ENCODE measurements at places on chromosomes 11 and 22.
A peak's percentile ranks its signal among the peaks of the same experiment; 100 is the strongest.

DNA sequence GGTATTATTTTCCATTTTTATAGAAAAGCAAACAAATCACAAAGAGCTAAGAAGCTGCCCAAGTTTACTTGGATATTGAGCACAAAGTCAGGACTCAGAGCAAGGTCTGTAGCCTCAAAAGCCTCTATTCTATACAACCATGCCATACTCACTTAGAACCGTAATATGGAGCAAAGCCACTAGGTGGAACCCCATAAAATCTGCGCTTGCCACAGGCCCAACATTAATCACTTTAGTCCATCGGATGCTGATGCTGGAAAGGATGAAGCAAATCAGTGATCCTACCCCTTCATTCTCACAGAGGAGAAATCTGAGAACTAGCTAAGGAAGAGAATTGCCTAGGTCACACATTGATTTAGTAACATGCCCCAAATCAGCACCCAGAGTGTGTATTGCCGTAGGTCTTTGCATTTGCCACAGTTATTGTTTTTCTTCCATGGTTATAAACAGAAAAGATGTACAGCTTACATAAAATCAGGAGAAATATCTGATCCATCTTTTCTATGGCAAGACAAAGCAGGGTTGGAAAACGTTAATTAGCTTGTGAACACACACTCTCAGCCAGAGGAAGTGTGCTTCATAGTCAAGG lies 56.7 kb upstream of the RAB38 start:
- H3K36me3 ChIP-seq: peaks cover 6% of the 10 kb centered on the region
- H3K4me1 ChIP-seq: no peaks in the 10 kb centered on the region
- no peaks in the 10 kb centered on the region for H3K27me3 ChIP-seq
- no peak overlapping the region for H3K4me3 ChIP-seq

DNA sequence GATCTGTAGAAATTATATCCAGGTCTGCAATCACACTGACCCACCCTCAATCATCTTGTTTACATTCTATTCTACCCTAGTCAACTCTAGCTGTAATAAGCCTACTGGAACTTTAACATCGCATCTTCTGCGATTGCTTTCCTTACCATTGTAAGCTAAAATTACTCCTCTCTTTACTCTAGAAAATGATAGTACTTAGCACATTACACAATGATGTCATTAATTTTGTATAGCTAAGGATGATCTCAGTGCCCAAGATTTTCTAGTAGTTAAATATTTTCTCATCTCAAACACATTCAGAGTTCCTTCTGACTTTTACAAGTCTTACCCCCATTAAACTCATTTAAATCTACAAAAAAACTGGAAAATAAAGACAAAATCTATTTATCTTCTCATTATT lies 39.6 kb upstream of the CTSC start:
- peaks cover 2% of the 10 kb centered on the region for H3K4me1 ChIP-seq
- peaks cover 2% of the 10 kb centered on the region for H3K36me3 ChIP-seq
- H3K27me3 ChIP-seq: no peaks in the 10 kb centered on the region
- H3K27ac ChIP-seq: no peak overlapping the region

- DNase-seq: no peak
- H3K27me3 ChIP-seq: no peaks in the 10 kb centered on the region
- H3K4me3 ChIP-seq: no peak overlapping the region
- H3K27ac ChIP-seq: no peak overlapping the region
Observed at GRCh38 chr22:23285236-23285635, 104.9 kb downstream of the BCR start.

GRCh38 chr11:73648121-73648520 lies 1.7 kb downstream of the PLEKHB1 start:
- H3K27me3 ChIP-seq: no peaks in the 10 kb centered on the region
- DNase-seq: no peak
- peaks cover 6% of the 10 kb centered on the region for H3K36me3 ChIP-seq
- H3K4me3 ChIP-seq: peak overlapping the region; percentile 75
- peaks cover 16% of the 10 kb centered on the region for H3K4me1 ChIP-seq

GRCh38 chr22:32729412-32729811 lies 72.1 kb upstream of the TIMP3 start:
- H3K36me3 ChIP-seq: no peaks in the 10 kb centered on the region
- H3K27me3 ChIP-seq: peaks cover 7% of the 10 kb centered on the region
- H3K27ac ChIP-seq: no peak overlapping the region
- no peaks in the 10 kb centered on the region for H3K4me1 ChIP-seq

DNA sequence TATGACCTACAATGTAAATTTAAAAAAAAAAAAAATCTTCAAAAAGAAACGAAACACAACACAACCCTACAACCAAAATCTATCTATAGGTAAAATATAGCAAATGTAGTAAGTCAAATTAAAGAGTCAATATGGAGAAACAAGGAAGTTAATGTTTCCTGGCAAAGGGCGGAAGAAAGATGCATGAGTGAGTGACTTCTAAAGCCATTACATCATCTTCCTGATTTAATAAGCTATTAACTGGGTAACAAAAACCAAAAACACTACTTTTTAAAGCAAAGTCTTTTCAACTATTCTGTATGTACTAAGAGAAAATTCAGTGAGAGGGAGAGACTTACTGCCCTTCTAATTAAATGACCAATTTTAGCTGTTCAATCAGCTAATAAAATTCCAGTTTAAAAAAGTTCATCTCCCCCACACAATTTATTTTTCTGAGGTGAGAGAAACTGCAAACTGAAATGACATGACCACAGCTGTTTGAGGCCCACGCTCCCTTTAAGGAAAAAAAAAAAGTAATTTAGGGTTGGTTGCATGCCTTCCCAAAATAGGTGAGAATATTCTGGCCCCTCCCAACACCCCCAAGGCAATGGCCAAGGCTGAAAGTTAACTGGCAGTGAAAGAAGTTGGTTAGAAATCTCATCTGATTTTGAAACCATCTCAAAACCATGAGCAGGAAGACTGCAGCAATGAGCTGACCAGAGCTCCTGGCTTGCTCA lies 5.9 kb downstream of the SF1 start:
- H3K4me3 ChIP-seq: peak overlapping the region; percentile 51
- H3K27me3 ChIP-seq: no peaks in the 10 kb centered on the region
- peaks cover 94% of the 10 kb centered on the region for H3K4me1 ChIP-seq
- no peak for DNase-seq
- H3K27ac ChIP-seq: peak overlapping the region; percentile 93

GRCh38 chr11:2308713-2309112 lies 6.9 kb downstream of the TSPAN32 start:
- H3K27ac ChIP-seq: no peak overlapping the region
- no peaks in the 10 kb centered on the region for H3K36me3 ChIP-seq
- H3K4me1 ChIP-seq: peaks cover 39% of the 10 kb centered on the region
- H3K27me3 ChIP-seq: no peaks in the 10 kb centered on the region
- H3K4me3 ChIP-seq: no peak overlapping the region

DNA sequence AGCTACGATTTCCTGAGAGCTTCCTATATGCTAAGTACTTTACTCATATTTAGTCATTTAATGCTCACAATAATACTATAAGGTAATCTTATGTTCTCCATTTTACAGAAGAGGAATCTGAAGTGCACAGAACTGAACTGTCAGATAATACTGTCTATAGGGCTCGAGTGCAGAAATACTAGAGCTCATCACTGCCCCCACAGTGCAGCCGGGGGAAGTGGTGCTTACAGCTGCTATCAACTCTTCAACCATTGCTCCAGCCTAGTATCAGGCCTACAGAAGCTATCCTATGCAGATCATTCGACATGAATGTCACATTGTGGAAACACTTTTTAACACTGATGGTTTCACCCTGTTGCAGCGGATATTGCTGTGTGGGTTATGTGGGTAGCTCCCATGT lies 929.9 kb downstream of the NTM start:
- H3K4me3 ChIP-seq: no peak overlapping the region
- no peaks in the 10 kb centered on the region for H3K4me1 ChIP-seq
- H3K36me3 ChIP-seq: no peaks in the 10 kb centered on the region
- DNase-seq: no peak
- H3K27ac ChIP-seq: no peak overlapping the region

- peaks cover 62% of the 10 kb centered on the region for H3K36me3 ChIP-seq
- no peaks in the 10 kb centered on the region for H3K27me3 ChIP-seq
- peak overlapping the region; percentile 78 for H3K27ac ChIP-seq
- DNase-seq: no peak
- no peak overlapping the region for H3K4me3 ChIP-seq
- H3K4me1 ChIP-seq: peaks cover 29% of the 10 kb centered on the region
Observed at GRCh38 chr11:95182397-95182796, 48.6 kb downstream of the SESN3 start.

DNA sequence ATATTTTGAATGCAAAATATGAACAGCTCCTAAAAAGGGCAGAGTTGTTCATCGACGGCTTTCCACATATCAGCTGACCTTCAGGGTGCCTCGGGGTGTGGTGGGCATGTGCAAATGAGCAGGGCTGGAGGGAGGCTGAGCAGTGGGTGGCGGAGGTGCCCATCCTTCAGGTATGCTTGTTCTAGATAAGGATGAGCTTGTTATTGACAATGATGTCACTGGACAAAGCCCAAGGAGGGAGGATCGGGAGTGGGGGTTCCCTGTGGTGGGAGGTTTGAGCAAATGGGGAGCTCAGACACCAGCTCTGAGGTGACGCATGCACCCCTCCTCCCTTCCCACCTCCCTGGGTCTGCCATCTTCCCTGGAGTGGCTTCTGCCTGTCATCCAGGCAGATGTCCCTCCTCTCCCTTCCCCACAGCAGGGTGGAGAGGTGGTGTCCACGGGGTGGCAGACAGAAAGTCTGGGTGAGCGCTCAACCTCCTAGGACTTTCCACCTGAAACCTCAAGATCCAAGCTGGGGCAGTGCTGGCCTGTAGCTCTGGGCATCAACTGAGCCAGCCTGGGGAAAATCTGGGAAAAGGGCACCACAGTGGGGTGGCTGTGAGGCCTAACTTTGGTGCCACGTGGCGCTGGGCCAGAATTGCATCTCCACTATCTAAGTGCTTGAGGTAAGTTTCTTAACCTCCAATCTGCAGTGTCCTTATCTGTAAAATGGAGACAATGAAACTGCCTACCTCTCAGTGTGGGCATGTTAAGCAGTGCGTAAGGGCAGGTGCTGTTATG lies 106.3 kb upstream of the THY1 start:
- no peak overlapping the region for H3K4me3 ChIP-seq
- H3K36me3 ChIP-seq: no peaks in the 10 kb centered on the region
- no peak overlapping the region for H3K27ac ChIP-seq
- peaks cover 9% of the 10 kb centered on the region for H3K27me3 ChIP-seq
- peaks cover 1% of the 10 kb centered on the region for H3K4me1 ChIP-seq
- DNase-seq: no peak

DNA sequence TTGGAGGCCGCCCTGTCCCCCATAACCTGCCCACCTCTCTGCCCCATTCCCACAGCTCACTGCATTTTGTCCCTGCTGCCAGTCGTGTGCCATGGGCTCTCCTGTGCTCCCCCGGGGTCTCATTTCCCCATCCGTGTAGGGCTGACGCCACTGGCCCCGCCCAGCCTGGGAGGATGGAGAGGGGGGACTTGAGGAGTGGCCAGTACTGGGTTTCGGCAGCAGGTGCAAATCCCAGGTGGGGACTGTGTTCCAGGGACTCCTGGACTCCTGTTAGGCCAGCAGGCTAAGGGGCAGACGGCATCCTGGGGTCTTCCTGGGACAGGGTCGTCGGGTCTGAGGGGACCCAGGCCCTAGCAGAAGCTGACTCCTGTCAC lies 1.2 kb upstream of the MYO7A start:
- H3K27ac ChIP-seq: no peak overlapping the region
- H3K4me3 ChIP-seq: peak overlapping the region; percentile 45
- H3K36me3 ChIP-seq: no peaks in the 10 kb centered on the region
- peaks cover 13% of the 10 kb centered on the region for H3K27me3 ChIP-seq

DNA sequence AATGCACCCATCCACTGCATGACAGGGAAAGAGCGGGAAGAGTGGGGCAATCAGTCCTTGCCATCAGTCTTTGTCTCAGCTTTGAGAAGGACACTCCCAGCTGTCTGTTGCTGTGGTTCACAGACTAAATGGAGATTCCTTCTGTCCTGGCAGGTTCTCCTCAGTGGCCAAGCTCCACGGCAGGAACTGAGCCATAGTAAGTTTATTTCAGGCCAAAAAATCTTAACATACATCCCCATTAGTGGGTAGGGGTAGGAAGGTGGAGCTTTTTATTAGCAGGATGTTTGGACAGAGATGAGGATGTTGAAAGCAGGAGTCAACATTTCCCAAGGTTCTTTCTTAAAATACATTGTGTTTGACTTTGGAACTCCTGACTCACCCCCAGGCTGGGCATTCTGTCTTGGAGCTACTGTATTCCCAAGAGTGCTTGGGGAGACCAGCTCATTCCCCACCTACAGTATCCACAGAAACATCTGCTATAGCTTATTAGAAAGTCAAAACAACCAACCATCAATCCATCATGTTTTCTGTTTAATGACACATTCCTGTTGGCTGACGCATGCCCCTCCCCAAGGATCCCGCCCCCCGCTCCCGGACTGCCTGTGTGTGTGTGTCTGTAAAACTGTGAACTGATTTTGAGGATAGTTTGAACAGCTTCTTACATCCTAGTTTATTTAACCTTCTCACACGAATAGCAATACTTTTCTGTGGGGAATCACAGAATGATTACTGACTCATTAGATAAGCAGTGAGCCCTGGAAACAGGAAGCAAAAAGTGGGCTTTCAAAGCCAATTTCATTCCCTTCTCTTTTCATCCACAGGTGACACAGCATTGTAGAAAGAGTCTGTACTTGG lies 109.5 kb downstream of the CCDC81 start:
- H3K27ac ChIP-seq: no peak overlapping the region
- H3K4me1 ChIP-seq: peaks cover 4% of the 10 kb centered on the region
- no peak overlapping the region for H3K4me3 ChIP-seq
- no peaks in the 10 kb centered on the region for H3K27me3 ChIP-seq

DNA sequence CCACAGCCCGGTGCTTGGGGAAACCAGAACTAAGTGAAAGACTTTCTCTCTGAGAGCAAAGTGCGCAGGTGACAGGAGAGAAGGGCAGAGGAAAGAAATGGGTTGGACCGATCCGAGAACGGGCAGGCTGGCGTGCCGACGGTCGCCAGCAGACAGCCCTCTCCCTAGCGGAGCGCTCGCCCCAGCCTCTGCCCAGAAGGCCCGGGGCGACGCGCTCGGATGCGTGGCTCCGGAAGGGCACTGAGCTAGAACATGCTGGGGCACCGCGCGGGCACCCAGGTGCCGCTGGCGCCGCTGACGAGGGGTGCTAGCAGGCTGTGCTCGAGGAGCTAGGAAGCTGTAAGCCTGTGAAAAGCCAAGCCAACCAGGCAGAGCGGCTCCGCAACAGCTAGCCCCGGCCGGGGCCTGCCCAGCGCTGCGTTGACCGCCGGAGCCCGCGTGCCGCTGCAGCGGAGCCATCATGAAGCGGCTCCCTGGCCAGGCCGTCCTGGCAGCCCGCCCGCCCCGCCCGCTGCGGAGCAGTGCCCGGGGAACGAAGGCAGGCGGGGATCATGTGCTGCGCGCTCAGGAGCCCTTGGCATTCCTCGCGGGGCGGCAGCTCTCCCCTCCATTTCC lies 22.1 kb upstream of the RRAS2 start:
- H3K36me3 ChIP-seq: no peaks in the 10 kb centered on the region
- DNase-seq: peak; percentile 73
- H3K4me1 ChIP-seq: peaks cover 15% of the 10 kb centered on the region
- H3K27me3 ChIP-seq: peaks cover 26% of the 10 kb centered on the region
- no peak overlapping the region for H3K27ac ChIP-seq

GRCh38 chr11:26620282-26621045 lies 48.4 kb upstream of the MUC15 start:
- H3K27me3 ChIP-seq: no peaks in the 10 kb centered on the region
- H3K4me1 ChIP-seq: no peaks in the 10 kb centered on the region
- no peak overlapping the region for H3K27ac ChIP-seq
- H3K4me3 ChIP-seq: no peak overlapping the region

Measured in activated T-cell treated with anti-CD3 and anti-CD28 coated beads, Interleukin-2, amount 50 U/mL, for 24 hours (primary cell).